ENCODE measurements at places on chromosomes 2 and 18.

DNA sequence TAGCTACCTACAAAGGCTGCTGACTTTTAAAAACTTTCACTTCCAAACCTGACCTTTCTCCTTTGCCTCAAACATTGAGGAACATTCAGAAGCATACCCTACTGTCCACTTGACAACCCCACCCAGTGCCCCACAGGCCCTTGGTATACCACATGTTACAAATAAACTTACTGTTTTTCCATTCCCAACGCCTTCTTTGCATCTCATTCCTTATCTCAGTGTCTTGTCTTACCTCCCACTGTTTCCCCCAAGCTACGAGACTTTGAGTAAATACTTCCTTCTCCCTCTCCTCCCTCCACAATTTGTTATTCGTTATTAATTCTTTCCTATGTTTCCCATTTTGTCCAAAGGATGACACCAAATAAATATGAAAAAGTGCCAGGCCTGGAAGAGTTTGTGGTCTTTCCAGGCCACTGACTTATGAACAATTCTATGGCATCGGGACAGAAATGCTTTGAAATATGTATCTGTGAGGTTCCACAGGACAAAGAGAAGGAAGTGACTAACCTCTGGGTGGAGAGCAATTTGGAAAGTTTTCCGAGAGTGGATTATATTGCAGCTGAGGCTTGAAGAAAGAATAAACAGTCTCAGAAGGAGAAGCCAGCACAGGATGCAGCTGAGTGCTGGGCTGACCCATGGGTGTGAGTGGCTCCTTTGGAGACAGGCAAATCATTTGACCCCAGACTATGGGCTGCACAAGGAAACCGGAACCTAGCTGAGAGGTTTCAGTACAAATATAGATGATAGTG lies 409.0 kb downstream of the LPIN1 start:
- no peak for DNase-seq

GRCh38 chr18:35376393-35376741 lies 770 bp downstream of the ZNF396 start:
- DNase-seq: no peak

DNA sequence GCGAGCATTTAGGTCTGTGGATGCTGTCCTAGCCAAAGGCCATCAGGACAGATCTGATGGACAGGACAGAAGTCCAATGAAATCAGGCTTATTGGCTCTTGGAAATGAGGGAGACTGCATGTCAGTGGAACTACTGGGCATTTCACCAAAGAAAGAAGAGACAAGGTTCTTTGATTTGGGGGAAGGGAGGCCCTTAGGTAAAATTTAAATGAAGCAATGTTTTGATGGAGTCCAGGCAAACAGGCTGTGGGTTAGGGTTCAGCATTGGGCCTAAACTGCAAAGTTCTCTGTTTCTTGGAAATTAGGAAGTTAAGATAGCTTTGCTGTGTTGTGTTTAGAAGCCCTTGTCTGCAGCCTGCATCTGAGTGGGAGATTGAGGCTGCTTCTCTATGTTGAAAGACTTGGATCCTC lies 31.6 kb upstream of the RNF149 start:
- no peak for DNase-seq

DNA sequence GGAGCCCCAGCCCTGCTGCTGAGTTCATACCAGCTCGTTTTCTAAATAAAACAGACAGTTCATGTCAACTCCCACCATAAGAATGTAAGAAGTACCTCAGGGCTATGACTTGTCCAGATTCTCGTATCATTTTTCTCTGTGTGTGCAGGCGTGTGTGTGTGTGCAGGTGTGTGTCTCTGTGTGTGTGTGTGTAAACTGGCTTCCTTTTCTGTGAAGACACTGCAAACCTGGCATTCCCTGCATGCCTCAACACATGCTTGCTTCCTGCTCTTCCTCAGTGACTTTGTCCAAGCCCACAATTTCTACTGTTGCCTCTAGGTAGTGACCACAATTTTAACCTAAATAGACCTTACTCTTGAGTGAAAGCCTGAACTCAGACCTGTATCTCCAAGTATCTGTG lies 879.0 kb downstream of the SLC4A3 start:
- no peak for DNase-seq

DNA sequence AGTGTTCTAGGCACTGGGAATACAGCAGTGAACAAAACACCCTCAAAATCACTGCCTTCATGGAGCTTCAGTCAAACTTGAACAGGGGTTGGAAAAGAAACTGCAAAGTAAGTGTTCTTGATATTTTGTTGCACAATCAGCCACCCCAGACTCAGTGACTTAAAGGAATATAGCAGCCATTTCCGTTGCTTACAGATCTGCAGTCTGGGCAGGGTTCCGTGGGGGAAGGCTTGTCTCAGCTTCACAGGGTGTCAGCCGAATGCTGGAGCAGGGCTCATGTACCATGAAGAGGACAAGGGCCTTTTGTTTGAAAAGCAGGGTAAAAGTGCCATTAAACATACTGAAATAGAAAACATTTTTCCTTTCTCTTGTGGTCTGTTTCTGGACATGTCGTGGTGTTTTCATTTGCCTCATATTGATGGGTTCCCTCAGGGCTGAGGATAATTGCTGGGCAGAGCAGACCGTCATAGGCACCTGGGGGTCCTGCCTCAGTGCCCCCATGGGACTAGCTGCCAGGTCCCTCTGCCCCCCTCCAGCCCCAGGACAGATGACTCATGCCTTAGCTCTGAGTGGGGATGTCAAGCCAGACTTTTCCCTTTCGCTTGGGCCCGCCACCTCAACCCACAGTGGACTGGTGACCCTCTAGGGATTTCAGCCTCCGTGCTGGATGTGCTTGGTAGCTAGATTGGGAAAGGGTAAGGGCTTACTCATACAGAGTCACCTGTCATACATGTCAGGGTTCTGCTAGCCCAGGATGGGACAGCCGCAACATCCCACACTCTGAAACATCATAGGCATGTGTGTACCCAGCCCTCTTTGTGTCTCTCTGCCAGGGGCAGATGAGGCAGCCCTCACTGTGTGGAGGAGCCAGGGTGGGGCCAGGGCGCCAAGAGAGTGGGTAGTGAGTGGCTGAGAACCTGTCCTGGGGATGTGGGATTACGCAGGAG lies 96.5 kb downstream of the PTPRM start:
- no peak for DNase-seq

- DNase-seq: no peak
These were observed 191.0 kb upstream of the FN1 start for GRCh38 chr2:215626812-215627281.

DNA sequence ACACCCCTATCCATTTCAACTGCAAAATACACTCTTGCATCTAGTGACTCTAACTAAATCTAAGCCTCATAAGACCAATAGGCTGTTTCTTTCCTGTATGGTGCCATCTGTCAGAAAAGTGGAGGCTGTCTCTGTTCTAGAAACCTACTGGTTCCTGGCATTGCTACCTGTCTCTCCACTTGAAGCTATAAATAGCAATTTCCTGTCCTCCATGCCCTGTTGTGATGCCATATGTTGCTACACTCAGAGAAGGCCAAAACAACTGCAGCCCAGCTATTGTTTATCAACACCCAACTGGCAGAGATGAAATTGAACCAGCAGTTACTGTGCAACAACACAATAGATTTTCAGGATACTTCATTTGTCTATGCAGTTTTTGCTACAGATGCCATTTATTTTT lies 1355.1 kb upstream of the SLC39A10 start:
- DNase-seq: no peak

DNA sequence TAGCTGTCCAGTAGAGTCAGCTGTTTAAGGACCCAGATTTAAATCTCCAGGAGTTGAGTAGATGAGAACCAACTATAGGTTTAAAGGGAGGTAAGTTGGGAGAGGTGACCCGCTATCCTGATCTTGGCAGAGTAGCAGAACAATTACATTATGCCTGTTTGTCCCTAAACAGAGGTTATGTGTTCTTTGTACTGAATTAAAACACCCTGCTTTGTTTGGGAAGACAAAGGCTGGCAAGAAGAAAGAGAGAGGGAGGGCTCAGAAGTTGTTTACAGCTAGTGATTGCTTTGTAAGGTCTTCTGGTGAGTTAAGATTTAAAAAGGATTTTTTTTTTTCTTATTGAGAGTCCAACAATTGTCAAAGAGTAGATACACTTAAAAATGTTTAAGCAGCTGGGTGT lies 37.3 kb downstream of the USP14 start:
- DNase-seq: no peak

GRCh38 chr2:144523596-144524117 lies 3.7 kb upstream of the ZEB2 start:
- DNase-seq: no peak

- no peak for DNase-seq
These were observed 9.5 kb downstream of the ANO7 start for GRCh38 chr2:241197947-241198346.

- no peak for DNase-seq
These were observed 2.3 kb downstream of the OBSL1 start for GRCh38 chr2:219569041-219569440.

DNA sequence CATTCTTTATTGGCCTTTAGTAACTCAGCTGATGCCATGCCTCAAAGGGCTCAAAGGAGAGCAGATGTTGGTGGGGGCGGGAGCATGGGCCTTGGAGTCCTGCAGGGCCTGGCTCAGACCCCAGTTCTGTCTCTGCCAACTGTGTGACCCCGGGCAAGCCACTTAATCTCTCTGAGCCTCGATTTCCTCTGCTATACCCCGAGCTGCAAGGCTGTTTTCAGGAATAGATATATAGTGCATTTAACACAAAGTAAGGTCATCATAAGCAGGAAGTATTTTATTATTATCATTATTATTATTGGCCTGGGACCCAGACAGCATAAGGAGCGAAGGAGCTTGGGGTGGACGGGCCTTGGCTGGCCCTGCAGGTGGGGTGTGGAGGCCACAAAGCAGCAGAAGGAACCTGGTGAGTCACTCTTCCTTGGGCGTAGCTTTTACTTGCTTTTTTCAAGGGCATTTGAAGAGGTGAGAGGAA lies 162.7 kb downstream of the INHBB start:
- no peak for DNase-seq

DNA sequence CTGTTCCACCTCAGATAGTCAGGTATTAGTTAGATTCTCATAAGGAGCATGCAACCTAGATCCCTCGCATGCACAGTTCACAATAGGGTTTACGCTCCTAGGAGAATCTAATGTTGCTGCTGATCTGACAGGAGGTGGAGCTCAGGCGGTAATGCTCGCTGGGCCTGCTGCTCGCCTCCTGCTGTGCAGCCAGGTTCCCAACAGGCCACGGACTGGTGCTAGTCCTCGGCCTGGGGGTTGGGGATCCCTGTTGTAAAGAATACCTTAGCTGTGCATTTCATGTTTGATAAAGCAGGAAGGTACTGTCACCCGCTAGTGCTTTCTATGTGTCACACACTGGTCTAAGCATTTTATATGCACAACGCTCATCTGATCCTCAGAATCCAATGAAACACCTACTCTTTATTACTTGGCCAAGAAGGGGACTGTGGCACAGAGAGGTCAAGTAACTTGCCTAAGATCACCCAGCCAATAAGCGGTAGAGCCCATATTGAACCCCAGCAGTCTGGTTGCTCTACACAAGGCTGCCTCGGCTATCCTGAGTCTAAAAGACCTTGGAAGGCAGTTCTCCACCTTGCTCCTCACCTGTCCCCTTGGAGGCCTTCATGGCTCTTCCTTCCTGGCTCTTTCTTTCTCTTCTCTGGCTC lies 35.8 kb downstream of the SLC4A3 start:
- DNase-seq: no peak

DNA sequence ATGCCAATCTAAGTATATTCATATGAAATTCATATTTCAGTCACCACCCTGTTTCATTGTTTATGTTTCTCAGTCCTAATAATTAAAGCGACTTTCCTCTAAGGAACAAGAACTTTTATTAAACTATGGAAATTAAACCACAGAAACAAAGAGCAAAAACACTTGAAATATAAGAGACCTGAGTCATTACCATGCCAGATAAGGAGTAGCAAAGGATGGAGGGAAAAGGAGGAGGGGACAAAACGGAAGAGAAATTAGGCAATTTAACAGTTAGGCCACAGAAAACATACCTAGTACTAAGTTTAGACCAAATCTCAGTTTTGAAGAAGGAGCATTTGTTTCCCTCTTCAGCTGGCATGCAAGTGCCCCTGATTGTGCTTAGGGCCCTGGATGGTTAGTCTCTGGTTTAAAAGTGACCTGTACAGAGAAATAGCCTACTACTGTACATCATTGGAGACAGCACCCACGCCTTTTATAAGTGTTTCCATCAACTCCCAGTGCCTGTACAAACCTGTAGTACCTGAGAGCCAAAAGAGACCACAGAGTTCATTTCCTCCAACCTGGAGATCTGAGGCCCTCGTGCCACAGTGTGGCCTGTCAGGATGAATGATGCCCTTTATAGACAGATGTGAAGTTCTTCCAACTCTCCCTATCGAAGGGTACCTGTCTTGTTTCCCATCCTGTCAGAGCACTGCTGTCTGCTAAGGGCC lies 74.5 kb downstream of the SPATS2L start:
- no peak for DNase-seq

DNA sequence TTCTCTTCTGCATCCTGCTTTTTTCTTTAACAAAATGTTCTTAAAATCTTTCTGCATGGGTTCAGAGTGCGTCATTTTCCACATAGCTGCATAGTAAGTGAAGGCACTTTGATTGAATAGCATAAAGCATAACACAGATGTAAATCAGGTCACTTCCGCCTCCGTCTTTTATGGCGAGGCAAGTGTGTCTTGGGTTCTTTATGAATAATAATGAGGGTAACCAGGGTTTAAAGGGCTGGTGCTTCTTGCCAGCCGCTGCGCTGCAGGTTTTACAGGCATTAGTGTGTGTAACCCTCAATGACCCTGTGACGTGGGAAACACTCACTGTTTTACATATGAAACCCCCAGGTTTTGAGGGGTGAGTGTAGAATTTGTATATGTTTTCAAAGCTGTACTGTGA lies 164.2 kb downstream of the MYT1L start:
- no peak for DNase-seq

GRCh38 chr2:233433029-233433428 lies 78.7 kb downstream of the DGKD start:
- DNase-seq: no peak

DNA sequence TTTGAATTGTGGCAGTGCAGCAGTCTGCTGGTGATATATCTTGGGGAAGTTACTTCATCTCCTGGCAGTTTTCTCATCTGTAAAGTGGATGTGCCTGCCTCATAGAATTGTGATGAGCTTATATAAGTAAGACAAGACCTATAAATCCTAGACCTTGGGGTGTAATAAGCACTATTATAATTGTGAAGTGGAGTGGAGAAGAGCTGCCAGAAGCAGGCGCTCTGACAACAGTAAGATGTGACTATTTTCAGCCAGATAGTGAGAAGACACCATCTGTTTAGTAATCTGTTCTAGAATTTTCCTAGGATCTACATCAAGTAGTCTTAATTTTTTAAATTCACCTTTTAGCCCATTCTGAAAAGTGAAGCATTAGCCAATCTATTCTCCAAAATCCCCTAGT lies 85.6 kb upstream of the TSPYL6 start:
- no peak for DNase-seq

Data from activated T-helper 9 cell treated with anti-CD3 and anti-CD28 coated beads, Interleukin-2, amount 50 U/mL, for 16 hours (primary cell).